Activated CD8-positive, alpha-beta T cell treated with anti-CD3 and anti-CD28 coated beads, Interleukin-2, amount 10 ng/mL, durations not matched to agents 7 days and 5 days (primary cell): ENCODE measurements at places on chromosomes 1 and 21. TPM values are rescaled to one million over a fixed set of nuclear protein-coding genes. Genes with fewer than 3 reads are reported as not detected.

Gene LCE2A
- not detected for total RNA-seq

Gene OR2T35
- not detected for total RNA-seq

Gene TMPRSS15
- not detected for total RNA-seq

Gene ZFP69B
- total RNA-seq: 3.8 TPM

Gene SELL
- 192 TPM for total RNA-seq

Gene TINAGL1
- not detected for total RNA-seq
